Activated naive CD8-positive, alpha-beta T cell treated with anti-CD3 and anti-CD28 coated beads, Interleukin-2, amount 10 ng/mL, durations not matched to agents 7 days and 5 days (primary cell): ENCODE measurements at places on chromosomes 3 and 15.

DNA sequence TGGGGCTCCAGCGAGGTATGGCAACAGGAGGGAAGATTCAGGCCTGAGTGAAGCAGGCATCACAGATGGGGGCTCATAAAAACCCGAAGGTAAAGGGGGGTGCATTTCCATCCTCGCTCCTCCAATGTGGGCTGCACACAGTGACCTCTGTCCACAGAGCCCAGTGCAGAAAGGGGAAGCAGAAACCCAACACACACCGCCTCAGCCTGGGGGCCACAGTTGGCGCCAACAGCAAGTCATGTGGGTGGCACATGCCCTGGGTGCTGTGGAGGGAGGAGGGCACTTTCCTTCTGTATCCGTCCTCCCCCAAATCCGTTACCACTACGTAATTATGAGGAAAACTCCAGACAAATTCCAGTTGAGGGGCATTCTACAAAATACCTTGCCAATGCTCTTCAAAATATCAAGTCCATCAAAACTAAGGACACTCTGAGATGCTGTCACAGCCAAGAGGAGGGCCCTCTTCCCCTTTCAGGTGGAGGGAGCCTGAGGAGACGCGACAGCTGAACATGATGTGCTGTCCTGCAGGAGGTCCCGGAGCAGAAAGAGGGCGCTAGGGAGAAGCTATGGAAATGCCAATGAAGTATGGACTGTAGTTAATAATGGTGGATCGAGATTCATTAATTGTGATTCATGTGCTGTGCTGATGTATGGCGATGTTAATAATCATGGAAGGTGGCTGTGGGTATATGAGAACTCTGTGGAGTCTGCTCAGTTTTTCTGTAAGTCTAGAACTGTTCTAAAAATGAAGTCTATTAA is 16.4 kb downstream of the APBA2 start:
- peak; percentile 15 for DNase-seq

DNA sequence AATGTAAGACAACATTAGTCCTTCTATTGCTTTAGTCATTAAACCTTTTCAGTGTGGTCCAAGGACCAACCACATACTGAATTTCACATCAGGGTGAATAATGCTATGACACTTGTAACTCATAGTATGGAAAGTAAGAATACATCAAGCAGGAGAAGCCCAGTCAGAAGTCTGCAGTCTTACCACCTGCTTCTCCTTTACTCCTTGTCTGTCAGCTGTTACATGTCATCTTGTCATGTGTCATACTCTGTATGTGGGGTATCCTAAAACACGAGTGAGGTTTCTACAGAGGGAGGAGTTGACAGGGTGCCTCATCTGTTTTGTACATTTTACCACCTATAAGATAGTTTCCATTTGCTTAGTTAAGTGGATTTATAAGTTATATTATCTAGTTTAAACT is 32.8 kb upstream of the EID1 start:
- no peak for DNase-seq

- no peak for DNase-seq
Measured at GRCh38 chr3:190721330-190721729, 141.2 kb downstream of the GMNC start.

DNA sequence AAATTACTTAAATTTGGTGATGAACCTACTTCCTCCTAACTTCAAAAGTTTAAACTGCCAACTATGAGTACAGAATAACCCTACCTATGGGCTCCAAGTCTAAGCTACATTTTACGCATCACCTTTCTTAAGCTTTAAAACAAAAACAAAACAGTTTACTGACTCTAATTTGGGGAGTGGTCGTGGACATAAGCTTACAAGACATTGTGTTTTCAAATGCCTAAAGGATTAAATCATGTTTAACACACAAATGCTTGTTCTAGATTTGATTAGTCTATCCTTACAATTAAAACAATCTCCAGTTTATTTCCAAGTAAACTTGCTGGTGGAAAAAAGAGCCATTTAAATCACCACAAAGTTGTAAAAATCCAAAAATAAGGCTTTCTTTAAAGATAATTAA is 62.2 kb downstream of the UACA start:
- no peak for DNase-seq

GRCh38 chr15:65055201-65055870 is 10.1 kb downstream of the SLC51B start:
- DNase-seq = peak; percentile 41

DNA sequence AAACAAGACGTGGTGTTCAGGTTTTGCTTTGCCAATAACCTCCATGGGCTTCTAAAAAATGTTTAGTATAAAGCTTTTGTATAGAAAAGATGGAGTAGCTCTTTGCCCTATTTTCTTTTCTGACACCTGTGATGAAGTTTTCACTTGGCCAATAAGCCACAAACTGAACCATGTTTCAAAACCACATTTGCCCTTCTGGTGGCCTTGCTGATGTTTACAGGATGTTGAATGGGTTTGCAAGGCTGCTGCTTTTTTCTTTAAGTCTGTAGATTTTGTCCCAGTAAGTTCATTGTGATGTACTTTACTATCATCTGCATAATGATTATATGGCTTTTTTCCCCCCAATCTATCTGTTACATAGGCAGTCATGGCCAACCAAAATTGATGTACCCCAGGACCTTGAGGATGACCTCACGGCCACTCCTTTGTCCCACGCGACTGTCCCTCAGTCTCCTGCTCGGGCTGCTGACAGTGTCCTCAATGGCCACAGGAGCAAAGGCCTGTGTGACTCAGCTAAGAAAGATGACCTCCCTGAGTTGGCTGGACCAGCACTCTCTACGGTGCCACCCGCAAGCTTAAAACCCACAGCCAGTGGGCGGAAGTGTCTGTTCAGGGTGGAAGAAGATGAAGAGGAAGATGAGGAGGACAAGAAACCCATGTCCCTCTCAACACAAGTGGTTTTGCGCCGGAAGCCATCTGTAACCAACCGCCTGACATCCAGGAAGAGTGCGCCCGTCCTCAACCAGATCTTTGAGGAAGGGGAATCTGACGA is 60.8 kb downstream of the SNRK start:
- peak; percentile 64 for DNase-seq

GRCh38 chr3:112735926-112736325 is 95.0 kb upstream of the CCDC80 start:
- no peak for DNase-seq

DNA sequence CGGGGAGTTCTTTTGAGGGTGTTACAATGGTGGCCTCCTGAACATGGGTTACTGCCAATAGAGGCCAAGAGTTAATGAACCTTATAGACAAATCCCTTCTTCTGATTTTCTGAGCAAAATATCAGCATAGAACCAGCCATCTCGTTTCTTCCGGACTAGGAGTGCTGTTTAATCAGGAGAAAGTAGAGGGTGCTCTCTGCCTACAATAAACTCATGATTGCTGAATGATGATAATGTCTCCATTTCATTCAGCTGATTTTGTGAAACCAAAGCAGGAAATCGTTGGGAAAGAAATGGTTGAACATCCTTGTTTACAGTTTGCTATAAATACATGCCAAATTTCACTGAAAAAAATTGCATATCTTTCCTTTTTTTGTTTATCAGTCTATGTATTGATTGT is 142.8 kb upstream of the PLSCR5 start:
- no peak for DNase-seq

GRCh38 chr3:101131767-101132166 is 138.5 kb upstream of the ABI3BP start:
- DNase-seq = no peak

DNA sequence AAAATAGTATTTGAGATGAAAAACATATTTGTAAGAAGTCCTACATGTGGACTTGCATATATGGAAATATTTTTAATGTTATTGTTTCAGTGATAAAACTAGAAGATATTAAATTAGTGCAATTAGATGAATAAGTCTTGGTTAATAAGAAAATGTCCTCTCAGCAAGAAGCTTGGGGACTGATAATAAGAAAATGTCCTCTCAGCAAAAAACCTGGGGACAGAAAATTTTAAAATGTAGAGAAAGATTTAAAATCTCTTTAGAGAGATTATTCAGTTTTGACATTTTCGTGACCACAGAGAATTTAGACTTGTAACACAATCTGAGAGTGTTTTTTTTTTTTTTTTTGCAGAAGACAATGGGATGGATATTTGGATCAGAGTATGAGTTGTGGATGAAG is 156.0 kb downstream of the ISL2 start:
- no peak for DNase-seq

GRCh38 chr3:130341882-130342281 is 3.6 kb upstream of the COL6A5 start:
- DNase-seq = no peak

DNA sequence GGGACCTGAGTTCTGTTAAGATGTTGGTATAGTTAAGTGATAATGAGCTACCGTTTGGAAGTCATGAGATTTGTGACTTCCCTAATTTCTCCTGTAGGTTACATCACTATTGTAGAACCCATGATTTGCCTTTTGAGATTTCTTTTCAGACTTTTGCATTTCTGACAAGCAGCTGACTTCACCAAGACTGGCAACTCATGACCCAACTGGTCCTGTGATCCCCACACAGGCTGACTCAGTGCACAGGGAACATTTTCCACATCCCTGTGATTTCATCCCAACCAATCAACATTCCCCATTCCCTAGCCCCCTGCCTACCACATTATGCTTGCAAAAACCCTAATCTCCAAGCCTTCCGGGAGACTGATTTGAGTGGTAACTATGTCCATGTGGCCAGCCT is 242.1 kb upstream of the PDZRN3 start:
- DNase-seq = no peak

DNA sequence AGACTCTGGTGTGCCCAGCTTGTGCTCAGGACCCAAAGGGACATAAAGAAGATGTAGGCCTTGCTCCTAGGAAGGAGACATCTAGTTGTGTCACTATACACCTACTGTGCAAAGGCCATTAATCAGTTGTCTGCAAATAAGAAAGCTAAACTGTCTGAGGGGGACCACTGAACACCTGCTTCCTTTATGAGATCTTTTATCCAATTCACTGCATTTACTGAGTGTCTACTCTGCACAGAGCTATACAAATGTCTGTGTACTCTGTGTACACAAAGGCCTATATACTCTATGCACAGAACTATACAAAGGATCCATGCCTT is 124.8 kb downstream of the CTNNB1 start:
- no peak for DNase-seq

- no peak for DNase-seq
Measured at GRCh38 chr3:49248840-49249227, 28.2 kb downstream of the C3orf62 start.

- DNase-seq = no peak
Measured at GRCh38 chr3:24401090-24401810, 93.4 kb downstream of the THRB start.

GRCh38 chr3:47476330-47476626 is 537 bp upstream of the SCAP start:
- no peak for DNase-seq

DNA sequence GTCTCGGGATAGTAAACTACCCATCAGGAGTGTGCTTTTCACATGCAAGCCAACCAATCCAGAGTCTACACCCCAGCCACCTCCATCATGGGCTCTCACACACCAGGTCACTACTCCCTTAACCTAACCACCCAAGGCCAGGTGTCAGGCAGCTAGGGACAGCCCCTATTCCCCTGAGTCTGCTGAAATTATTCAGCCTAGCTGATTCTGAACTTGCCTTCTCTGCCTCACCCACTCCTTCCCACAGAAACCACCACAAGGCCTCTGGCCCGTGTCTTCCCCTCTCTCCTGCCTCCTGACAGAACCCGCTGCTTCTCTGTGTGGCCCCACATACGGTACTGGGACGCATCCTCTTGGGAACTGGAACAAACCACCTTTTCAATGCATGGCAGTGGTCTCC is 82.1 kb downstream of the PCSK6 start:
- DNase-seq = no peak

- DNase-seq = no peak
Measured at GRCh38 chr15:92124657-92125010, 269.0 kb upstream of the ST8SIA2 start.

DNA sequence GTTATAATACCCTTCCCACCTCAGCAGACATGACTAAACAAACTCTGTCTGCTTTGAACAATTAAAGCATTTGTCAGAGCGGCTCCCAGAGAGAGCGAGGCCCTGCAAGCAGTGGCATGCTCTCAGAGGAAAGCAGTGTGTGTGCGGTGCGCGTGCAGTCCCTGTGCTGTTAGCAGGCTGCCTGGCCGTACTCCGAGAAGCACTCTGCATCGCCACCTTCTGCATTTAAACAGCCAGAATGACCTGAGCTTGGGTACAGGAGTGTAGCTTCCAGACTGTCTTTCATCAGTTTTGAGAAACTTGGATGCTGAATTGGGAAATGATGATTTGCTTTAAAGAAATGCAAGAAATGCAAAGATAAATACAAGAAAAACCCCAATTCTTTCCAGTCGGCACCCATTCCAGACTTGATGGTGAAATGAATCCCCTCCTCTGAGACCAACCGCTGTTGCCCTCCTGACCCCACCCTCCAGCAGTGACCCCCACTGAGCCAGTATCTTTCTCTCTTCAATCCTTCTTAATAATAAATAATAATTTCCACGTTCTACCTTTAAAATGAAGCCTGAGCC is 113.5 kb downstream of the VGLL4 start:
- DNase-seq = no peak

- no peak for DNase-seq
Measured at GRCh38 chr15:99343208-99343607, 91.9 kb downstream of the LRRC28 start.

DNA sequence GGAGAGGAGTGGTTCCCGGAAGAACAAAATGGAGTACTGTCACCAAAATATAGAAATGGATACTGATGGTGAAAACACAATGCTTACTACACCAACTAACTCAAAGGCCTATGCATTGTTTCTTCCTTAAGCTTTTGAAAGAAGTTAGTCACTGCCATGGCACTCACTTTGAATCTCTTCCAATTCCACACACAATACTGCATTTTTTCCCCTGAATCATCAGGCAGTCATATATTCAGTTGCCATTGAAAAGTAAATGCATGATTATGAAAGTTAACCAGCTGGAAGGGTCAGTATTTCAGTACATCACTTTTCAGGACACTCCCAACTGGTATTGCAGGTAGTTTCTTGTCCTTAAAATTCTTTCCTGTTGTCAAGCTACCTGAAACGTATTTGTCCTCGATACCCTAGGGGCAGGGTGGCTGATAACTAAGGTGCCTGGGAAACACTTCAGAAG is 9.0 kb upstream of the LRRFIP2 start:
- no peak for DNase-seq

DNA sequence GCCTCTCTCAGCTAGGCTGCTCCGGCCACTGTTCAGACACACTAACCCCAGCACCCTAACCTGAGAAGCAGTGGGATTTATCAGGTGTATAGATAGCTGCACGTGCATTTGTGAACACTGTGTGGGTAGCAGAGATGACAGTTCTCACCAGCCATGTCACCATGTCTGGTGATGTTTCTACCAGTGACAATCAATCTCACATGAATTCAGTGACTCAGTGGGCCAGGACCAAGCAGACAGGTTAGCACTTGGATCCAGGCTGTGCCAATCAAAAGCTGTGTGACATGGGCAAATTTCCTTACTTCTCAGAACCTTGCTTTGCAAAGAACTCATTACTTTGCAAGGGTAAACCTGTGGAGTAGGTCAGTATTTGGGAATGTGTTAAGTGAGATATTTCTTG is 65.3 kb upstream of the GATM start:
- DNase-seq = no peak

DNA sequence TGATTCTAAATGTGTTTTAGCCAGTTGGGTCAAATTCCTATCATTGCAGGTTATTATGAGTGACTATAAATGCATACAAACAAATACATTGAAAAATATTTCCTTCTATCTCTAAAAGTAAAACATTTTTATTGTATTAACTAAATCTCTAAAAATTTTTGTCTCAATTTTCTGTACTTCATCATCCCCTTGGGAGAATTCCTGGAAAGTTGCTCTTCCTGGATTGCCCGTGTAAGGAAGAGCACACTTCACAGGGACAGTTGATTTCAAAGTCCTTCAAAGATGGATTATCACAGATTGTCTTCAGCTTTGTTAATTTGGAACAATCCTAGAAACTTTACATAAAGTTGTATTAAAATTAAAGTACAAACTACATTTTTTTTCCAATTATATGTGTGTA is 595.6 kb downstream of the ROBO1 start:
- no peak for DNase-seq
